GM23248 (cell line): ENCODE measurements at places on chromosomes 2 and 18. TPM values are rescaled to one million over a fixed set of nuclear protein-coding genes. Genes with fewer than 3 reads are reported as not detected.

DNA sequence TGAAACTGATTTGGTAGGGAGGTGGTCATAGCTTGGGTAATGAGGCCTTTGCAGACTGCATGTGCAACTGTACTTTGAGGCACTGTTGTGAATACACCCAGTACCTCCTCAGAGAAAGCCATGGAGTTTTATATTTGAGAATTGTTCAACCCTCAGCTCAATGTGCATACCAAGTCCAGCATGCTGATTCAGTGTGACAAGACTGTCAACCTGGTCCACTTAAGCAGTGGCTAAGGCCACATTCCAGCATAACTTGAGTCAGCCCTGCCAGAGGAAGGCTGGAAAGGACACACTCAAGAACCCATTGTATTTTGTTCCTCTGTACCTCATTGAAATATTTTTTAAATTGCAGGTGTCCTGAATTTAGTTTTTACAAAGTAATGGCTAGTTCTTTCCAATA lies 121.8 kb upstream of the HNMT start:
- no peak overlapping the region for H3K27ac ChIP-seq
- no peak for DNase-seq
- H3K36me3 ChIP-seq, result no peaks in the 10 kb centered on the region
- no peak overlapping the region for H3K4me3 ChIP-seq

GRCh38 chr18:27185025-27185763 lies at the start of gene CHST9:
CHST9 (minus strand) TSS chr18:27185308; CDS start chr18:27142809, 42,499 bp downstream.
- H3K4me3 ChIP-seq, result no peak within 1 kb of the TSS
- H3K27ac ChIP-seq, result no peak within 1 kb of the TSS
- H3K27me3 ChIP-seq, result peaks cover 32% of the 10 kb centered on the region
- no peak for DNase-seq
- no peaks in the 10 kb centered on the region for H3K36me3 ChIP-seq

GRCh38 chr2:138107288-138107687 lies 143.0 kb downstream of the HNMT start:
- no peak overlapping the region for H3K27ac ChIP-seq
- no peaks in the 10 kb centered on the region for H3K4me1 ChIP-seq
- H3K4me3 ChIP-seq, result no peak overlapping the region

DNA sequence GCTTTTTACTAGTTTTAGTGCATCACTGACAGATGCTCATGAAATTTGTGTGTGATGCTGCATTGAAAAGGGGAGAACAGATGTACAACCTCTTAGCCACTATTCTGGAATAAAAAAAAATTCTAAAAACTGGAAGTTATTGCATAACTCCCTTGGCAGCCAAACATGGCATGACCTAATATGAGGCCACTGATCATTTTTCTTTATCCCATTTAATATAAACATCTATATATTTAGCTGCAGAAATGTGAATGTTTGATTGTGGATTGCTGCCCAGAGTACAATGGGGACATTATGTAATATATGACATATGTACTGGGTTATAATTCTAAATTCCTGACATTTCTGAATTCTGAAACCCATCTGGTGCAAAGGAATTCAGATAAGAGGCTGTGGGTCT lies 86.5 kb downstream of the CDCA7 start:
- H3K4me3 ChIP-seq, result no peak overlapping the region
- no peaks in the 10 kb centered on the region for H3K36me3 ChIP-seq
- H3K27me3 ChIP-seq, result 0 out of 2 replicates have a peak, but pooled peaks cover 10% of the 10 kb centered on the region

The AMER3 gene
- not detected in 2 replicates for total RNA-seq

The G6PC2 gene
- total RNA-seq, result not detected in 2 replicates

The DOK6 gene
- 0.76 and 5.2 TPM in 2 replicates for total RNA-seq
